ENCODE measurements at places on chromosomes 7 and 10.

DNA sequence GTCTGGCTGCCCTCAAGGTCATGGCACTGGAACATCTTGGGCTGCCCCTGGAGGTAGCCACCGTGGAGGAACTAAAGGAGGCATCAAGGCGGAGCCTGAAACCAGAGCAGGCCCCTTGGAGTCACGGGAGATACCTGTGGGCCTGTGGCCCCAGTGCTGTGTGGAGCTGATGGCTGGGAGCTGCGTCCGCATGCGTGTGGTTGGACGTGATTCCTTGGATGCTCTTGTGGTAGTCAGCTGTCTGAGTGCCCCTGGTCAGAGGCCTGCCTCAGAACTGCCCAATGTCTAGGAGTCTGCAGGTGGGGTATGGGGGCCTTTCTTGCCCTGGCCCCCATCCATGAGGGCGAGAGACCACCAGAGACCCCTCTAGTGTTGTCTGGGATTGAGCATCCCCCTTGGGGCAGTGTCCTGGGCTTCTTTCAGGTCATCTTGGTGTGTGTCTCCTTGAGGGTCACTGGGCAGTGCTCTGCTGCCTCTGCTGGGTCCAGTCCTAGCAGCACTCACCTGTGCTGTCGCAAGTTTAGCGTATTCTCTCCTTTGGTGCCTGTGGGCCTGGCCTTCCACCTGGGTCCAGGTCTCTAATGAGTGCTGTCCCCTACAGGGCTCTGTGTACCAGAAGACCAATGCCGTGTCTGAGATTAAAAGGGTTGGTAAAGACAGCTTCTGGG, 8.1 kb downstream of the PGAM2 start:
- no peak for DNase-seq

- DNase-seq: no peak
Observed at GRCh38 chr10:34726862-34727261, 88.2 kb downstream of the PARD3 start.

GRCh38 chr10:69703766-69704630, 74.0 kb downstream of the FAM241B start:
- DNase-seq: no peak

DNA sequence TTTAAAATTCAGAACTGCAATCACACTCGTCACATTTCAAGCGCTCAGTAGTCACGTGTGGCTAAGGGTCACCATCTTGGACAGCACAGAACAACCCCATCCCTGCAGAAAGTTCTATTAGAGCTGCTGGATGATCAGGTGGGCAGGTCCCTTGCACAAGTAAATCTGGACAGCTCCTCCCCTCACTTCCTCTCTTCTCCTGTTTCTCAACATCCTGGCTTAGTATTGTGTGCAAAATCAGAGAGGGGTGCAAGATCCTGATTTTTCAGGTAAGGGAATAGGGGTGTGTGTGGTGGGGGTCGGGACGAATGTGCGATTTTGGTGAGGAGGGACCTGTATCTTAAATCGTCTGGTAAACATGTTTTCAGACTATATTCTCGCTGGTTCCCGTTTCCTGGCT, at the start of gene GIMAP4:
Gene GIMAP4 (plus strand): TSS at position 222 of the 400 bp plus-strand sequence. CDS start 2,512 bp downstream, outside the sequence.
- no peak for DNase-seq

DNA sequence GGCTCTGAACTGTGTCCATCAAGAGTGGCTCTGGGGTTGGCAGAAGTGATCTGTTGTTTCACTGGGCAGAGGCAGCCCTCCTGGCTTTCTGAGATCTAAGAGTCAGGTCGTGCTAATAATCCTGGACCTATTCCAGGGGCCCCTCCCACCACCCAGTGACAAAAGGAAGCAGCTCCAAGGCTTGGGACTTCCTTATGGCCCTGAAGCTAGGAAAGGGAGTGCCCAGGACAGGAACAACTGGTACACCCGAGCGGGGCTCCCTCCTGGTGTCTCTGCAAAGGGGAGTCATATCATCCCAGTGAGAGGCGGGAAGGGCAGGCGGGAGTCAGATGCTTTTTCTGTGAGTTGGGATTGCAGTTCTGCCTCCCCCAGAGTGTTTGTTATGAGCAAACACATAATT, 32.3 kb downstream of the RPS24 start:
- DNase-seq: no peak

DNA sequence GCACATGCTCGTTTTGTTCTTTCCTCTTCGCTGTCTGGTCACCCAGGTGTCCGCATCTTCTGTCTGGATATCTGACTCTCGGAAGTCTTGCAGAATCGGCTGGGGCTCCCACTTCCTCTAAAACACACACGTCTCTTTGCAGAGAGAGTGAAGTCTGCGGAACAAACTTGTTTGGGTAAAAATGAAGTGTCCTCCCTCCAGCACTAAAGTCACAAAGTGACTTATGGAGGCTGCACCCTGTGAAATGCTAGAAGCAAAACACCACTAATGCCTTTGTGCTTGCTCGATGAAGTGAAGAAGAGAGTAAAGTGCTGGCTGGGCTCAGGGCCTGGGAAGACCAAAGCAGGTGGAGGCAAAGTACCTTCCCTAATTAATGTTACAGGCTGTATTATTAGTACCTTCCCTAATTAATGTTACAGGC, 71.4 kb downstream of the FGFR2 start:
- no peak for DNase-seq

GRCh38 chr10:92574548-92575261, 812 bp upstream of the IDE start:
- no peak for DNase-seq

- DNase-seq: no peak
Observed at GRCh38 chr7:114788706-114789105, 133.2 kb upstream of the MDFIC start.

DNA sequence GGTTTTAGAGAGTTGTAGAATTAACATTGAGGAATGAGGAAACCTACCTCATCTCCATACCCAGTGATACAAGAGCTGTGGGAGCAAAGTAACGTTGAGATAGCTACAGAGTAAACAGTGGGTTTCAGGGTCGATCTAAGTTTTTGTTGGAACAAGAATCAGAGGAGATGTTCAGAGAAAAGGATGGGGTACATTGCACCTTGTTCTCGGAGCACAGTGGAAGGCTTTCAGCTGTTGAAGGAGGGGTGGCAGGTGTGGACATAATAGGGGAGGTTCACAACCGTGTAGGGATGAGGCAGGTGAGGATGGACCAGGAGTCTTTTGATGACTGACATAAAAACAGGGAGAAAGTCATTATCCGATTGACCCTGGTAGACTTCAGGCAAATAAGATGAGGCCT, 121.7 kb downstream of the MLLT10 start:
- no peak for DNase-seq

DNA sequence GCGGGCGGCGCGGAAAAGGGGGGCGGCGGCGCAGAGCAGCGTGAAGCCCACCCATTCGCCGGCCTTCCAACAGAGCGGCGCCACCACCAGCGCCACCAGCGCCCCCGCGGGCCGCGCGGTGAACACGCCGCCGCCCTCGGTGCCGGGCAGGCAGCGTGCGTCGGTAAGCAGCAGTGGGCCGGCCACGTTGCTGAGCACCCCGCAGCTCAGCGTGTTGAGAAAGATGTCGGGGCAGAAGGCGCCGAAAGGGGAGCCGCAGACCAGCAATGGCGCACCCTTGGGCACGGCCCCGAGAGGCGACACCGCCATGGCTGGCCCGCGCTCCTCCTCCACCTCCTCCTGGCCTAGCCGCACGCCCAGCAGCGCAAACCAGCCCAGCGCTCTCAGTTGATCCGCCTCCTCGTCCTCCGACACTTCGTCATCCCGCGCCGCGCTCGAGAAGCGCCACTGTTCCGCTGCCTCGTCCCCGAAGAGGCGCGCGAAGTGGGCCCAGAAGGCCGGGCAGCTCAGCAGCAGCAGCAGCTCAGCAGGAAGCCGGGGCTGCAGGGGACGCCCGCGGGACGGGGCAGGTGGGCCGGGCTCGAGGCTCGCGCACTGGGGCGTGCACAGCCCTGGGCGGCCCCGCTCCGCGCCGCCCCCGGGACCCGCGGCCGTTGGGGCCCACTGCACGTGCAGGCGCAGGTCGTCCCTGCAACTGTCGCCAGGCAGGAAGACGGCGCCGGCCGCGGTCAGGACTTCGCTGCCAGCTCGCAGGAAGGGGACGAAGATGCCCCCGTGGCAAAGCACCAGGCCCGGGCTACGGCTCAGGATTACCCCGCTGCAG, 623 bp downstream of the TYSND1 start:
- DNase-seq: peak; percentile 36

- DNase-seq: no peak
Observed at GRCh38 chr7:57308631-57309408, 141.2 kb upstream of the ZNF716 start.

DNA sequence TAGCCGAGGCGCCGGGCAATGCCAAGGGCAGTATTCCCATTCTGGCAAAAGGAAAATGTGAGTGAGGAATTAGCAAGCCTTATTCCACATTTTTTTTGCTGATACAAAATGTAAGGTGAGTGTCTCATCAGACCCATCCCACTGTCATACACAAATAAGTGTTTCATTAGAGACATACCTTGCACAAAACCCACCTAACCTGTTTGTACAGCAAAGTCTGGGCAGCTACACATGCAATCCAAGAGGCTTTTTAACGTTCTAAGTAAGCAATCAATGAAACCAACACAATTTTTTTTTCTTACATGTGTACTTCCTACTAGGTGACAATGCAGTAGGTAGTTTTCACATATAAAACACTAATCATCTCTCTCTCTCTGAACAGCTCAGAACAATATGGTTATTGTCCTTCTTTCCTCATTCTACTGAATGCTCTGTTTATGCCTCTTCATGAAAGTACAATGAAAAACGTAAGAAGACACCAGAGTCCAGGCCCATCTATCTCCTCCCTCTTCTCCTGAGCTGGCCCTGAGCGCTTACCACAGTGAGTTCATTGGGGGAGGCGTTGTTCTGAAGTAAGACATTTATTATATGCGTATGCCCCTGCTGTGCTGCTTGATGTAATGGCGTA, 217.2 kb downstream of the ANK3 start:
- DNase-seq: no peak

DNA sequence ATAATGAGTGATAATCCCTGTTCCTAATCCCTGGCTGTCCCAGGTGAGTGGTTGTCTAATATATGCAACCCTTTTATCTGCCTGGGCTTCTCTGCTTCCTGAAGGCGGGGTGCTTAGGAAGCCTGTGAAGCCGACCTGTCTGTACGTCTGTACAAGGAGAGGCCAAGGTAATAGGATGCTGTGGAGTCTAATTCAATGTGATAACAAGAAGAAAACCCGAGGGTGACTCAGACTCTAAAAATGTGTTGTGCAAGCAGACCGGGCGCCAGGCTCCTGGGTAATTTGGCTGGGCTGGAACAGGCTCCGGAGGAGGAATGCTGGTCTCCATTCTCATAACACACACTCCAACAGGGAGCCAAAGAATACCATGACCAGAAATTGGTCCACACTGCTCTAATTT, 43.6 kb downstream of the THNSL1 start:
- DNase-seq: no peak

DNA sequence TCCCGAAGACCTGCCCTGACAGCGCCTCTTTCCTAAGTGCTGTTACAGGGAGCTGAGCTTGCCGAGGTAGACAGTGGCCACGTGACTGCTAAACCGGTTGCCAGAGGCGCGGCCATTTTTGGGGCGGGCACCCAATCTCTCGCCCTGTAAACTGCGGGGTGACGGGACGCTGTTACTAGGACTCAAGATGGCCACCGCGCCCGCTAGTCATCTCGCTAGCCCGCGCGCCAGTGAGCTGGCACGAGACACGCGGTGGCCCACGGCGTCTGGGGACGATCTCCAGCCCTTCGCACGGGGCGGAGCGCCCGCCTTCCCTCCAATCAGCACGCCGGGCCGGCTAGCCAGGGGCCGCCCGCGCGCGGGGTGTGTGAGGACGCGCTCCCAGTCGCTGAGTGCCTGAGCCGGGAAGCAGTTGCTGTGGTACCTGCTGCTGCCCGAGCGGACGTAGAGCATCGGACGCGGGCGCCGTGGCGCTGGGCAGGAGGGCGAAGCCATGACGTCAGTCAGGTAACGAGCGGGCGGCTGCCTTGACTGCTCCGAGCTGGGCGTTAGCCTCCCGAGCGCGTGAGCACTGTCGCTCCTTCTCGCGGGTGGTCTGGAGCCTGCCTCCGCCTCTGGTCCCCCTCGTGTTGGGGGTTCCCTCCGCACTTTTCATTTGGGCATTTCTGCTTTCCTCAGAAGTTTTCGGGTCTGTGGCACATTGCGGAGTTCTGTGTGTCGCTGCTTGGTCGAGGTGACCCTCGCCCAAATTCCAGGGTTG, 25.5 kb downstream of the ADK start:
- DNase-seq: peak; percentile 88

All from stimulated activated CD4-positive, alpha-beta T cell treated with anti-CD3 and anti-CD28 coated beads, TNF-alpha, amount 100 ng/mL, for 1 hour (primary cell).